ENCODE measurements at places on chromosomes 13 and 19.
A peak's percentile ranks its signal among the peaks of the same experiment; 100 is the strongest.

- no peak for DNase-seq
Observed at GRCh38 chr13:28181413-28181812, 43.1 kb downstream of the PAN3 start.

DNA sequence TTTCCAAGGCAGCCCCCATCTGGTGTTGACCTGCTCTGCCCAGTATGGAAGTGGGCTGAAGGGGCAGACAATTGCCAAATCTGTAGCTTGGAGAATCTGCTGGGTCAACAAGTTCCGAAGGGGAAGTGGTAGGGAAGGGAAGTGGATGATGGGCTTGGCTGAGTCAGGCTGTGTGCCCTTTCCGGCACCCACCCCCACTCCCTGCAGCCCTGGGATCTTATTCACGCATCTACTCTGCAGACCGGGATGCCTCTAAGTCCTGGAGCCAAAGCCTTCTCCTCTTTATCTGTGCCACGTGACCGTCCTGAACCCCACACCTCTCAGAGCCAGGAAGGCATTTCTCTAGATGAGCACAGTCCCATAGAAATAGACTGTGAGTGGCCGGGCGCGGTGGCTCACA, 7.5 kb upstream of the C5AR2 start:
- peak; percentile 49 for DNase-seq

- no peak for DNase-seq
Observed at GRCh38 chr19:9839415-9839814, 4.3 kb downstream of the PIN1 start.

- DNase-seq: no peak
Observed at GRCh38 chr19:33640773-33641172, 19.0 kb downstream of the CHST8 start.

- DNase-seq: no peak
Observed at GRCh38 chr13:107034236-107034872, 466.4 kb upstream of the ARGLU1 start.

DNA sequence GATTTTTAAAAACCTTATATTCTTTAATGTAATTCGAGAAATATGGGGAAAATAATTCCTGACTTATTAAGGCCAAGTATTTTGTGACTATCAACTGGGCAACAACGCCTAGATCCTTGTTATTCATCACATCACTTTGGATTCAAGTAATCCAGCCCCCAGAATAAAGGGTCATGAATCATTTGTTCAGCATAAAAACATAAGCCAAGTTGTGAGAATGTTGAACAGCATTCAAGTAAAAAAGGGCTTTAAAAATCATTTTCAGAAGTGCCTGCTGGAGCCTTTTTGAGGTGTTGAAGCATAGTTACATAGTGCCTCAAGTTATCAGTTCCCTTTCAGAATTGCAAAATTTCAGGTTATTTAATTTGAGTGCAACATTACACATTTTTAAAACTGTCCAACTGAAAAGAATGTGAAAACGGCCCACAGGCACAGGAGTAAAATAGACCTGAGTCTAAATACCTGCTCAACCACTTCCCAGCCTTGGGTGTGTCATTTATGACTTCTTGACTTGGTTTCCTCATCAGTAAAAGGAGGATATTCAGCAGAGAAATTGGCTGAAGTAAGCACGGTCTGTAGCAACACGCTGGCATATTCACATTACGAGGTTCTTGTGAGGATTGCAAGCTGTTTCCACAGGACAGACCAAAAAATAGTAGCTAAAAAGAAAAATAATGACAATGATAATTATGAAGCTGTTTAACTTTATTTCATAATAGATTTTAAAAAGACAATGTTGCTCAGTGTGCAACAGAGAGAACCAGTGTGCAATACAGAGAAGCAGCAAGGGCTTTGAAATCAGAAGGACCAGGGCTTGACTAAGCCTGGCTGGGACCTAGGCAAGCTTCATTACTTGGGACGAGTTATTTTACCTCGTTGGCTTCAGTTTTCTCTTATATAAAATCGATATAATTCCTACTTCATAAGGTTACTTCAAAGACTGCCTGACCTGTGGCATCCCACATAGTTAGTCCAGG, 56.6 kb downstream of the MBNL2 start:
- DNase-seq: no peak

- peak; percentile 24 for DNase-seq
Observed at GRCh38 chr13:38819053-38819452, 132.2 kb downstream of the FREM2 start.

DNA sequence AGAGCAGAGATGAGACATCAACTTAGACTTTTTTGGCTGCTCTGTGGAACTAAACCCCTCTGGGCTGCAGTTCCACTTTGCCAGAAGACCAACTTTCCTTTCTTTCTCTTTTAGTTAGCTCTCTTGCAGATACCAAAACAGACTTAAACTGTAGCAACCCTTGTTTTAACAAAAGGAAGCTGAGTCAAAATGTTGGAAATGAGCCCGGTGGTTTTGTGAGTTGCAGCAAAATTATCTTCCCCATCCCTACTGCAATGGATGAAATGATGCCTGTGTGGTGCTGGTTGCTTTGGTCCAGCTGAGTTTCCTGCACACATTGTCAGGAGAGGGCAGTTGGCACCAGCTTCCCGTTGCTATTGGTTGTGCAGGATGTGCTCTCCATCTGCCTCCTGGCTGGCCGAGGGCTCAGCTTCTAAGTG, 115.3 kb downstream of the LRCH1 start:
- no peak for DNase-seq

- no peak for DNase-seq
Observed at GRCh38 chr19:38143847-38144246, 80.2 kb downstream of the DPF1 start.

GRCh38 chr13:26529441-26529840, 28.0 kb upstream of the WASF3 start:
- peak; percentile 67 for DNase-seq

- DNase-seq: peak; percentile 98
Observed at GRCh38 chr19:6279931-6280591, at the start of gene MLLT1. TSS of gene MLLT1 (minus strand) at chr19:6279975. CDS start at chr19:6279784, 191 bp downstream.

- DNase-seq: no peak
Observed at GRCh38 chr19:35447606-35448469, at the start of gene FFAR2. TSS of gene FFAR2 (plus strand) at chr19:35448257. CDS start at chr19:35449715, 1,458 bp downstream.

- no peak for DNase-seq
Observed at GRCh38 chr13:89432997-89433396, 1761.8 kb downstream of the SLITRK5 start.

DNA sequence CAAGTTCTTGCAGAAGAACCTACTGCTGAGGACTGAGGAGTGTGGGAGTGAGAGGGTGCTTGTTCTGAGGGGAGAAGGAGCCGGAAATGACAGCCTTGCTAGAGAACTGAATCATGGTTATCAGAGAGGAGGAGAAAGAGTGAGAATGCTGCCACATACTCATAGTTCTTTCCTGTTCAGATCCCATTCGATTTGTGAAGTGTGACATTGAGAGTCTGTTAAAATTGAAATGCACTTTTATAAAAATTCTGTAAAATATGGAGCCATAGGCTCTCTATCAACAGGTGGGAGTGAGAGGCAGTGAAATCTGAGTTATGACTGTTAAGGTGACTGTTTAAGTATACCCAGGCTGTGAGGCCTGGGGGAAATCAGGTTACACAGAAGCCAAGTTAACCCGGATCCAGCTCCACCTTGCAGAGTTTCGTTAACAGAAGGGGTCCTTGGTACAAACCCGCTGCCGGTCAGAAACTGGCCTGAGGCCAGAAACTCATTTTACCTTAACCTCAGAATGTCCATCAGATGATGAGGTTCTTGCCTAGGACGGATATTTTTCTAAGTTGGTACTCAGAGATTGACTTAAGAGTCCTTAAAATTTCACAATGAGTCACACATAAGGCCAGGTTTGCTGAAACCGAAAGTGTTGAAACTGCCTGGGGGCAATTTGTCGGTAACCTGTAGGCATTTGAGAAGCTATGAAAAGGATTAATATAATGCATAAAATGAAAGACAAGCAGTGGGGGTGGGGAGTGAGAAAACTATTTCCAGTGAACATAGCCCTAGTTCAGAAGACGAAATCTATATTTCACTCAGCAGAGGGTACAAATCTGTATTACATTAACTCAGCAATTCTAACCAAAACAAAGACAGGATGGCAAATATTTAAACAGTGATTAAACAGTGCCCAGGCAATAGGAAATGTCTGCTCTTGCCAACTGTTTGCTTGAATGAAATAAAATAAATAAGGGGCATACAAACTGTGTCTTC, 350.5 kb downstream of the KCNRG start:
- DNase-seq: no peak

- DNase-seq: no peak
Observed at GRCh38 chr19:5743630-5744029, 23.2 kb downstream of the CATSPERD start.

DNA sequence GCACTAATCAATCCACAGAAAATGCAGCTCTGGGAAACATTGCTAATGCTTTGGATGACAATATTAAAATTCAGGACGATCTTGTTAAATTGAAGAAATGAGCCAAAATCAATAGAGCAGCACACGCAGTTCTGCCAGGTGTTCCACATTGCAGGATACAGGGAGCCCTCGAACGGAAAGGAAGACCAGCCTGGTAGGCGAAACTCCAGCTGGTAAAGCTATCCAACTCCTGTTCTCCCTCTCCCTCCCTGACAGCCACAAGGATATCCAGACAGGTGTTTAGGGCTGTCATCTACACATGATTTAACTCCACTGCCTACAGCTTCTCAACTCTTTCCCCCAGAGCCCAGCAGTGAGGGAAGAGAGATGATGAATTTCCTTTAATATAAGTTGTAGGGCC, 67.7 kb downstream of the EPSTI1 start:
- peak; percentile 23 for DNase-seq

- DNase-seq: no peak
Observed at GRCh38 chr13:66414066-66414800, 815.9 kb downstream of the PCDH9 start.

DNA sequence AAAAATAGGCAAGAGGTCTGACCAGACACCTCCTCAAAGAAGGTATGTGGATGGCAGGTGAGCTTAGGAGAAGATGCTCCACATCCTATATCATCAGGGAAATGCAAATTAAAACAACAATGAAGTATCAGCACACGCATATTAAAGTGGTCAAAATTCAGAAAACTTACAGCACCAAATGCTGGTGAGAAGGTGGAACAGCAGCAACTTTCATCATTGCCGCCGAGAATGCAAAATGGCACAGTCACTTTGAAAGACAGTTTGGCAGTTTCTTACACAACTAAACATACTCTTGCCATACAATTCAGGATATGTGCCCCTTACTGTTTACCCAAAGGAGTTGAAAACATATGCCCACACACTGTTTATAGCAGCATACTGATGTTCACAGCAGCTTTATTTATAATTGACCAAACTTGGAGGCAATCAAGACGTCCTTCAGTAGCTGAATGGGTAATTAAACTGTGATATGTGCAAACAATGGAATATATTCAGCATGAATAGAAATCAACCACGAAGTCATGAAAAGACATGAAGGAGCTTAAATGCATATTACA, 22.5 kb downstream of the OR10H4 start:
- no peak for DNase-seq

DNA sequence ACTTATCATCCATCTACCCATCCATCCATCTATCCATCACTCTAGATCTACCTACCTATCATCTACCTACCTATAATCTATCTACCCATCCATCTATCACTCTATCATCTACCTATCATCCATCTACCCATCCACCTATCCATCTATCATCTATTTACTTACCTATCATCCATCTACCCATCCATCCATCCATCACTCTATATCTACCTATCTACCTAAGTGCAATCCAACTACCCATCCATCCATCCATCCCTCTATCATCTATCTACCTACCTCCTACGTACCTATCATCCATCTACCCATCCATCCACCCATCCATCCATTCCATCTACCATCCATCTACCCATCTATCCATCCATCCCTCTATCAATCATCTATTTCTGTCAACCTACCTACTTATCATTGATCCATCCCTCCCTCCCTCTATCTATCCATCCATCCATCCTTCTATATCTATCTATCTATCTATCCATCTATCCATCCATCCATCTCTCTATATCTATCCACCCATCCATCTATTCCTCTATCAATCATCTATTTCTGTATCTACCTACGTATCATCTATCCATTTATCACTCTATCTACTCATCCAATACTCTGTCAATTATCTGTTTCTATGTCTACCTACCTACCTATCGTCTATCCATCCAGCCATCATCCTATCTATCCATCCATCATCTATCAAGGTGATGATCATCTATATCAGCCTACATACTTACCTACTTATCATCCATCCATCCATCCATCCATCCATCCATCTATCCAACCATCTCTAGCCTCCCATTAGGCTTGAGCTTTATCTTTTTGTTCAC, 49.1 kb downstream of the CEBPG start:
- DNase-seq: no peak

DNA sequence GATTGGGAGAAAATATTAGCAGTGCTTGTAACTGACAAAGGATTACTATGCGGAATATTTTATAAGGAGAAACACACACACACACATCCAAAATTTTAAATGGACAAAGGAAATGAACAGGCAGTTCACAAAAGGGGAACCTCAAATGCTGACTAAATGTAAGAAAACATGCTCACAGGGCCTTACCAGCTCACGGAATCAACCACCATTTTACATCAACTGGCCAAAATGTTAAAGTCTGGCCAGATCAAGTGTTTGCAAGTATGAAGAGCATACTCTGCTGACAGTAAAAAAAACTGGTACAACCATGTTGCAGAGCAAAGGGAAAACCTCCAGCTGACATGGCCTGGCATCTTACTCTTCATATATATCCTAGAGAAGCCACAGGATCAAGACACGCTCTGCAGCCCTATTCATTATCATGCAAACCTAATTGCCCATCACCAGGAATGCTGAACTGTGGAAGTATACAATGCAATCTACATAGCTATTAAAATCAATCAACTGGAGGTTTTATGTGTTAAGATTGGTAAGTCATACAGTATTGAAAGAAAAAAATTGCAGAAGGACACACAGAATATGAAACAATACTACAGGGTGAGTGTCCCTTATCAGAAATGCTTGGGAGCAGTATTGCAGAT, 124.4 kb downstream of the RNF17 start:
- DNase-seq: no peak

DNA sequence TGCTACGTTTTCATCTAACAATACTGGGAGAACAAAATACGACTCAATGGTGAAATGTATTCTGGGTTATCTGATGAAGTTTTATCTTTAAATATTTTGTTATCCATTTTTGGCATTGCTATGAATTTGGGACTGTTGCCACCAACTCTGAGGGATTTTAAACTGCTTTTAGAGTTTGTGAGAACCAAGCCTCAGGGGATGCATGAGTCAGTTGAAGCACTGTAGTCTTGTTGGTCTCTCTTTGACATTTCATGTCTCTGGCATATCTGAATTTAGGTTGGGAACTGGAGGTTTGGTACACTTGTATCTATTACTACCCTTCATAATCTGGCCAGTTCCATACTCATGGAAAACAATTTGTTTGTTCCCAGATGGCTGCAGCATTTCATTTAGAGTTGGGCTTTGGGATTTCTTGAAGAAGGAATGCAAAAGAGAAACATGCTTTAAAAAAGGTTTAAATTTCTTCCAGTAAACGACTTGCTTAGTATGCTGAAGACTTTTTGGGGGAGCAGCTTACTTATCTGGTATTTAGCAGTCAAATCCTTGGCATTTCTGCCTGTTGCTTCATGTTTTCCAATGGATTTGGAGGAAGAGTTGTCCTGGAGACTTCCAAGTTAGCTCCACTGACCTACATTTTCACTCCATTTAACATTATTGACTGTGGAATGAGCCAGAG, 28.9 kb downstream of the ARHGEF7 start:
- DNase-seq: no peak

GRCh38 chr13:23965346-23965745, 68.0 kb upstream of the C1QTNF9B start:
- no peak for DNase-seq

GRCh38 chr19:7970716-7971448, 27.4 kb upstream of the TIMM44 start:
- DNase-seq: no peak

Measured in femur (tissue), 1 donor.